Left ventricle myocardium superior (tissue), 1 donor: ENCODE measurements at places on chromosomes 11 and 22. TPM values are rescaled to one million over a fixed set of nuclear protein-coding genes. Genes with fewer than 3 reads are reported as not detected.

Gene UCP3
- total RNA-seq: 11.9 TPM

Gene PGR
- 8.2 TPM for total RNA-seq

Gene UPK3A
- total RNA-seq: 0.25 TPM

Gene APOA4
- total RNA-seq: not detected

Gene SAA4
- not detected for total RNA-seq

Gene PHOX2A
- total RNA-seq: not detected

Gene BID
- 25.4 TPM for total RNA-seq

Gene TECTA
- total RNA-seq: 0.72 TPM

Gene FGF19
- not detected for total RNA-seq

Gene HSPB2
- total RNA-seq: 37.0 TPM

Gene APOL5
- total RNA-seq: not detected

Gene F2
- not detected for total RNA-seq

Gene MEN1
- total RNA-seq: 9.1 TPM

Gene SERPING1
- 121 TPM for total RNA-seq

Gene MYRF
- total RNA-seq: 2.1 TPM

Gene BSCL2
- total RNA-seq: 15.2 TPM

Gene MRPL49
- total RNA-seq: 33.7 TPM

Gene NAV2
- 8.8 TPM for total RNA-seq

Gene GPR83
- 0.17 TPM for total RNA-seq

Gene E2F8
- total RNA-seq: 5.8 TPM

Gene SEPTIN5
- 152 TPM for total RNA-seq

Gene SEZ6L
- 0.37 TPM for total RNA-seq

Gene CASP1
- 11.3 TPM for total RNA-seq

Gene MAML2
- total RNA-seq: 4.1 TPM

Gene ACRV1
- total RNA-seq: not detected

Gene SAA2
- total RNA-seq: 2.8 TPM

Gene TEX54
- not detected for total RNA-seq
